Neural progenitor cell (in vitro differentiated cells): ENCODE measurements at places on chromosomes 2 and 18. TPM values are rescaled to one million over a fixed set of nuclear protein-coding genes. Genes with fewer than 3 reads are reported as not detected.

DNA sequence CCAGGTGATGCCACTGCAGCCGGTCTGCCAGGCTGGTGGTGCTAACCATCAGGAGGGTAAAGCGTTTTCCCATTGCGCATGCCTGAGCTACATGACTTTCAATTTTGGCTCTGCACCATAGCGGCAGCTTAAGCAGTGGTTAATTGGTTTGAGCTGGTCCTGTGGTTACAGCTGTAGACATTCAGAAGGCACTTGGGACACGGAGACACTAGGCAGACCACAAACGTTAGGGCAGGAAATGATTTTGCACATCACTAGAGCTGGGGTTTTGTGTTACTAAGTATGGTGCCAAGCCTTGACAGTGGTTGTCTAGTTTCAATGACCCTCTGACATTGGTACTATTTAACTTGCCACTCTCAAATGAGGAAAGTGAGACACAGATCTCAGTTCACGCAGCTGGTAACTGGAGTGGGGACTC lies 28.9 kb upstream of the CNOT11 start:
- DNase-seq, result no peak

Gene GLS
- total RNA-seq, result 42.0 and 54.0 TPM in 2 replicates

Gene QPCT
- total RNA-seq, result 0.19 TPM in 1 of 2 replicates, not detected in the other

Gene ANKRD36C
- 32.7 and 44.4 TPM in 2 replicates for total RNA-seq

GRCh38 chr2:62145478-62146100 lies 50.3 kb upstream of the B3GNT2 start:
- DNase-seq, result no peak

Gene RNF125
- total RNA-seq, result 4.4 and 10.2 TPM in 2 replicates

DNA sequence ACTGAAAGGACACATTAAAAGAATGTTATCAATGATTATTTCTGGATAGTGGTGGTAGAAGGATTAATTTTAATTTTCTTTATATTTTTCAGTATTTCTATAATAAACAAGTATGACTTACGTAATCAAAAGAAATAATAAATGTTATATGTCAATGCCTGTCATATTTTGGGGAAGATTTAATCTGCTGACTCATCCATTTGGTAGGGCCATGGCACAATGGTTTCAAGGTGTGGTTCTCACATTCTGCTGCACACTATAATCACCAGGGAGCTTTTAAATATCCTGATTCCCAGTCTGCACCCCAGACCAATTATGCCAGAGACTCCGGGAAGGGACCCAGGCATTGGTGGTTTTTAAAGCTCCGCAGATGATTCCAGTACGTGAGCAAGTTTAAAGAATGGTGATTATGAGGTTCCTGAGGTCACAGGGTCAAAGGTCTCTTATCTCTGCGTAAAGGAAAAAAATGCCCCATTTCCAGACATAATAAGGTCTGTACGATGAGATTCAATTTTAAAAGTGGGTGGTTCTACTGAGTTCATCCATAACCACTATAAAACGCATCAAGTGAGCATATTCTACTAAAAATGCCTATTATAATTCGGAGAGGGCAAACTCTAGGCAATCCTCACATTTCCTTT lies 27.2 kb downstream of the WIPF1 start:
- DNase-seq, result no peak

Gene XDH
- 5.0 and 7.5 TPM in 2 replicates for total RNA-seq

DNA sequence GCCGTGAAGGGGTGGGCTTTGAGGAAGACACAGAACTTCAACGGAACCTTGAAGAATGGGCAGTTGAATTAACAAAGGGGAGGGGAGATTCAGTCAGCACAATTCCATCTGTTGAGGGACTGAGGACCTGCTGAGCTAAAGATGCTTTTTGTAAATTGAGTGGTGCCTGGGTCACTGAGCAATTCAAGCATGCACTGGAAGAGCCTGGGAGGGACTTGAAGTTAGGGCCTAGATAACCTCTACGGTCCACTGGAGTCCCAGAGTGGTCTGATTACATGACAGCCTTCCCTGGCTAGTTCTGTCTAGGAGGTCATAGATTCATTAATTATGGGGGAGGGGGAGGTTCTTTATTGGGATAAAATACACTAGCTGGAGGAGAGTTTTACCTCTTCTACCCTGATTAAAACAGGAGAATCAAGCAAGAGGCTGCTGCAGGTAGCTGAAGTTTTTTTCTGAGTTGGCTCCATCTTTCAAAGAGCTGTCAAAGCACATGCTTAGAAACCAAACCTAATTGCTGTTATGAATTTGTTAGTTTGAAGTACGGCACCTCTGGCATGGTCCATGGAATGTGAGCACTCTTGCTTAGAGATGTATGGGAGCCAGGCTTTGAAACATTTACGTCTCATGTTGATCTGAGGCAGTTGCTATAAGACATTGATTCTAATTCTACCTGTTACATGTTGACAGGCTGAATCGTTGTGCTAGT lies 290.2 kb downstream of the PRKCE start:
- no peak for DNase-seq

DNA sequence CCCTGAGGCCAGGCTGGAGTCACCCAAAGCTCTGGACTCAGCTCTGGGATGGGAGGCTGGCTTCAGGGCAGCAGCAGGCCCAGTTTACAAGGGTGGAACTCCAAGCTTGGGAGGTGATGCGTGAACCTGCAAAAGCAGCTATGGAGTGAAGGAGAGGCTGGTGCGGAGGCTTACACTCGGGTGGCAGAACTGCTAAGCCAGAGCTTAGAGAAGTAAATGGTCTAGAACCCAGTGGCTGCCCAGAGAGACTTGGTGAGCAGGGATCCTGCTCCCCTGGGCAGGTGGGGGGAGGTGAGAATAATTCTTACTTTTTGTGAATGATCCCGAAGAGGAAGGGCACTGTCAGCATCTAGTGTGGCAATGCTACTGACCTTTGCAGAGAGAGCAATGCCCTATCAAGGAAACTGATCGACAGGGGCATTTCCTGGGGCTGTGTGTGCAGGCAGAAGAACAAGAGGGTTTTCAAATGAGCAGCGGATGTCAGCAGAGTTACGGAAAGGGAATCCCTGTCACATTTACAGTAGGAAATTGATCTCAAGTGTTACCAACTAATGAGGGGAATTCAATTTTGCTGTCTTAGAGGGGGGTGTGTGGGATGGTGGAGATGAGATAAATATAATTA lies 80.4 kb downstream of the TGFA start:
- no peak for DNase-seq

DNA sequence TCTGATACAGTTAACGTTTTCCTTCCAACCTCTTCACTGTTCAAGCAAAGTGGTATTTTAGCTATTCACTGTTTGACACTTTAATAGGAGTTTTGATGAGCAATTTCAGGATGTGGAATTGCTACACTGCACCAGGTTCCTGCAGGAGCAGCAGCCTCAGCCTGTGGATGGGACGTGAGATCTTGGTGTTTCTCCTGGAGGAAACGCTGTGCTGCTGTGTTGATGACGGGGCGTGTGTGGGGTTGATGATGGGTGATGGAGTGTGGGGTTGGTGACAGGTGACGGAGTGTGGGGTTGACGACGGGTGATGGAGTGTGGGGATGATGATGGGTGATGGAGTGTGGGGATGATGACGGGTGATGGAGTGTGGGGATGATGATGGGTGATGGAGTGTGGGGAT lies 98.9 kb downstream of the RTP5 start:
- DNase-seq, result no peak

GRCh38 chr2:188811522-188811921 lies 162.7 kb upstream of the COL3A1 start:
- no peak for DNase-seq

GRCh38 chr2:5695654-5696403 lies 3.6 kb downstream of the SOX11 start:
- peak; percentile 65 for DNase-seq

GRCh38 chr2:624551-625347 lies 52.5 kb downstream of the TMEM18 start:
- DNase-seq, result peak; percentile 24

DNA sequence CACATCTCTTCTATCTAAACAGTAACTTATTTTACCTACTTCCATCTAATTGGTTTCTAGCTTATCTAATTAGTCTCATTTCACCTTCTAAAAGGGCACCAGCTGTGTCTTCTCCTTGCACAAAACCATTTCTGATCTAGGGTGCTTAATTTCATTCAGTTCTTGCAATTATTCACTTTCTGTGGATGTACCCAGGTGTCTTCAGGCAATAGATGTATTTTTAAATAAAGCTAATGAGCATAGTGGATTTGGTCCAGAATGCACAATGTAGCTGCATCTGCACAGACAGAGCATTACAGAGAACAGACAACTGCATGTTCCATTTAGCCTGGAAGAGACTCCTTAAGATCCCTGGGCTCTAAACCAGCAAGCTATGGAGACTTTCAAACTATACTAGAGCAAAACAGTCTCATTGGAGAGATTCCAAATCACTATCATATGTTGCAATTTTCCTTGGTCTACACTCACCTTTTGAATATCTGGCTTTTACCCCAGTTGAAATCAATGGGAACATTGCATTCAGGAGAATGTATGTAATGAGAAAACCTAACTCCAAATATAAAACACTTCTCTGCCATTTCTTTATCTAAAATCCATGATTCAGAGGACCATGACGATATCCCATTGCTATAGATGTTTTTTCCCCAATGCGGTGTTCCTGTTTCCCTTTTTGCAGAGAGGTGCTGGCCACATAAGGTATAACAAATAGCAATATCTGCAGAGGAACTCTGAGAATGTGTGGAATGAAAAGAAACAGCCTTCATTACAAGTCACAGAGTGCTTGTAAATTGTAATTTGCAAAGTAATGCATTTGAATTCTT lies 3.5 kb upstream of the RFX8 start:
- no peak for DNase-seq

DNA sequence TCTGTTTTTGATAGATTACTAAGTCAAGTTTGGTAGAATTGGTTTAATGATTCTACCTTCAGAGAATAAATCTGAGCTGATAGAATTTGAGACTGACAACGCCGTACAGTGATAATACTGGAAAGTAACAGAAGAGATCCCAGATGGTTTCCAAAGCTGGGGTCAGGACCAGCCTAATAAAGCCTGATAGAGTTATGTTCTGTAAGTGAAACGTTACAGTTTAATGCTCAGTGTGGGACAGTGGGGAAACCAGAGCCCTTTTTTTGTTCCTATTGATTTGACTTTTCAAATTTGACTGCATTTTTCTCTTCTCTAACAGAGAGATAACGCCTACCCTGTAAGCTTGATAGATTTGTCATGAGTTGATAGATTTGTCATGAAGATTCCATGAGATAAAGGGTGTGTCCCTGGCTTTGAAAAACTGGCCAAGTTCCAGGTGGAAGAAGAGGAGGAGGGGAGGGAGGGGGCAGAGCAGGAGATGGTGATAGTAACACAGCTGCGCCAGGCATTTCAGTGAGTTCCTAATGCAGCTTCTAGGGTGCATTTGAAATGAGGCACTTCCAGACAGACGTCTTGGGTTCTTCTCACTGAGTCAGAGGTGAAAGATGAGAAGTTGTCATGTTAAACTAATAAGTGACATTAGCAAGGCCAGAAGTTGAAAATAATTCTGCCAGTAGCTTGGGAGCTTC lies 65.1 kb downstream of the CERS6 start:
- no peak for DNase-seq

- DNase-seq, result no peak
These were observed 205.9 kb downstream of the PTGR3 start for GRCh38 chr18:75003039-75003438.

DNA sequence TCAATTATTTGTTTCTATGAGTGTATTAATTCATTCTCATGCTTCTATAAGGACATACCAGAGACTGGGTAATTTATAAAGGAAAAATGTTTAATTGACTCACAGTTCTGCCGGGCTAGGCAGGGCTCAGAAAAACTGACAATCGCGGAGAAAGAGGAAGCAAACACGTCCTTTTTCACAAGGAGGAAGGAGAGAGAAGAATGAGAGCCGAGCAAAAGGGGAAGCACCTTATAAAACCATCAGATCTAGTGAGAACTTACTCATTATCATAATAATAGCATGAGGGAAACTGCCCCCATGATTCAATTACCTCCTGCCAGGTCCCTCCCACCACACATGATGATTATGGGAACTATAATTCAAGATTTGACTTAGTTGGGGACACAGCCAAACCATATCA lies 294.0 kb downstream of the DSC3 start:
- no peak for DNase-seq

DNA sequence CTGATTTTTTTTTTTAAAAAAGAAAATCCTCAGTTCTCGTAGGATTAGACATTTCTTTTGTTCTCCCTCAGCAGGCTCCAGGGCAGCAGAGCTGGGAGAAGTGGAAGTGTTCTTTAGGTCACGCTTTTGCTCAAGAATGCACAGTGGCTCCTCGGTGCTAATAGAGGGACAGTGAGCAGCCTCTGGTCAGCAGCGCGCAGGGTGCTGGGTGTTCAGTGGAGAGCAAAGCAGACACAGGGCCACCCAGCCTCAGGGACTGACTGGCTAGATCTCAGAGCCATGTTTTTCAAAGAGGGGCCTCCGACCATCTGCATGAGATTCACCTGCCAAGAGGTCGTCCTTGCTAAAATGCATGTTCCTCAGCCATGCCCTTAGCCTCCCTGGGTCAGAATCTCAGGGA lies 218.8 kb downstream of the HAUS1 start:
- peak; percentile 79 for DNase-seq

GRCh38 chr2:41899189-41899588 lies 148.6 kb upstream of the PKDCC start:
- DNase-seq, result no peak

DNA sequence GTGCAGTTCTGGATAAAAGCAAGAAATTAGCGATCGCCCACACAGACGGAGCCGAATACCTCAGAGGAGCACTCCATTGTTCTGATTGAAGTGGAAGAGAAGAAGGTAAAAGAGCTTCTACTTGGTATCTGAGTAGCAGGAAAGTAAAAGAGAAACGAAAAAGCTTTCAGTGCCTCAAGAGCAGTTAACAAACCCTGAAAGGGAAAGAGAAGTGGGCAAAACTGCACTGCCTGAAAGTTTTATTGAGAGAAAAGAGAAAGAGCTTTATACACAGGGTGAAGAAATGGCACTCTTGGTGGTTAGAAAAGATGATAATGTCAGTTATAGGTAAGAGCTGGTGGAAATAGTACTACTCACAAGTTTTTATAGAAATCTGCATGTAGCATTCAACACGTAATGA lies 192.8 kb downstream of the CDCA7 start:
- peak; percentile 14 for DNase-seq

Gene WDR43
- 55.8 and 139 TPM in 2 replicates for total RNA-seq

DNA sequence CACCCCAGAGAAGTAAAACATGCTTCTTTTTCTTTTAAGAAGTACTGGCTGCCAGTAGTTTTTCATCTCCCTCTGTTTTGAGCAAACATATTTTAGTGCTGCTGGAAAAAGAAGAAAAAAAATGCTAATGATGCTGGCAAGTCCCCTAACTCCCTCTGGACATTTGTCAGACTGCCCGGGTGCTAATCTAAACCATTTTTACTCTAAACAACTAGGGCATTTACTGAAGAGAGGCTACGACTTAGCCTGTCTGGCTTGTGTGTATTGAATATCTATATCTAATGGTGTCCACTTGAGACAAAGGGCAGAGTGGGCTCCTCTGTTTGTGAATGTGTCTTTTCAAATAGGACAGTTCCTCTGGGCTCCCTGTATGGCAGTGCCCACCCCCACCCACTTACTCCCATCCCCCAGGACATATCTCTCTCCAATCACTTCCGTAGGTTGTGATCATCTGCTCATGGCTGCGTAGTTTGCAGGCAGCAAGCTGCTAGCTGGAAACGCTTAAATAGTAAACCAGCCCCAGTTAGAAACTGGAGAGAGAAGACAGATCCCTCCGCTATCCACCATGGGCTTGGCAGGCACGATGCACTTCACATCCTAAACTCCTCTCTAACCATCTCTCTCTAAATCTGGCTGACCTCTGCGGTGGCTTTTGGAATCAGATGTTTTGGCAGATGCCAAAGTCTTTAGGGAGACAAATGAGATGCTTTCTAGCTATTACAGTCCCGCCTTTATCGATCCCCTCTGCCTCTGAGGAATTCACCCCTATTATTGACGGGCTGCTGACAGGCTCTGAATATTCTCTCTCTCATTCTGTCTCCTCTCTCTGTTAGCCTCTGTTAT lies 58.3 kb downstream of the DOCK10 start:
- DNase-seq, result no peak

GRCh38 chr2:180609626-180610340 lies 370.6 kb upstream of the UBE2E3 start:
- DNase-seq, result no peak
